EH (cell line): ENCODE measurements at places on chromosomes 7 and 10.

- DNase-seq, result no peak
Measured at GRCh38 chr10:42976351-42977031, 100.4 kb upstream of the RET start.

GRCh38 chr10:100942229-100942628 is 27.1 kb upstream of the SEMA4G start:
- DNase-seq, result no peak

DNA sequence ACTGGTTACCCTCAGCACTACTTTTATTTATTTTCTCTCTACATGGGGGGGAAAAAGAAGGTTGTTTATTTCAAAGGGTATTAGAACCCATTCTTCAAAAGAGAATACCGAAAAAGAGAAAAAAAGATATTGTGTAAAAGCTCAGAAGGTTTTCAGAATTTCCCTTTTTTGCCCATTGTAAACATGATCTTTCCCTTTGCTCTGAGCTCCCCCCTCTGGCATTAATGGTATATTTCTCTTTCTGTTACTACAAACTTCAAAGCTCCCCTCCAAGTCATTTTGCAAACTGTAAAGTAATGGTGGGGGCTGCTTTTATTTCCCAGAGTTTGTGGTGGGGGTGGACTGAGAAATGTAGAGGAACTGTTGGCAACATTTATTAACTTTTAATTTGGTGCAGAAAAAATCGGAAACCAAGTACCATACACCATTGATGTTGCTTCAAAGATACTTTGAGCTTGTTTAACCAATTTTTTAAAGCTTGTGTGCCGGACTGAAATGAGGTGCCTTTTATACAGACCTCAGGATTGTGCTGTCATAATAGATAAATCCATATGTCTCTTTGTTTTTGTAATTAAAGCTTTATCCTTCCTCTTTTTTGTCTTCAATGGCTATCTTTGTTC is 181.5 kb downstream of the EXOC4 start:
- peak; percentile 52 for DNase-seq

DNA sequence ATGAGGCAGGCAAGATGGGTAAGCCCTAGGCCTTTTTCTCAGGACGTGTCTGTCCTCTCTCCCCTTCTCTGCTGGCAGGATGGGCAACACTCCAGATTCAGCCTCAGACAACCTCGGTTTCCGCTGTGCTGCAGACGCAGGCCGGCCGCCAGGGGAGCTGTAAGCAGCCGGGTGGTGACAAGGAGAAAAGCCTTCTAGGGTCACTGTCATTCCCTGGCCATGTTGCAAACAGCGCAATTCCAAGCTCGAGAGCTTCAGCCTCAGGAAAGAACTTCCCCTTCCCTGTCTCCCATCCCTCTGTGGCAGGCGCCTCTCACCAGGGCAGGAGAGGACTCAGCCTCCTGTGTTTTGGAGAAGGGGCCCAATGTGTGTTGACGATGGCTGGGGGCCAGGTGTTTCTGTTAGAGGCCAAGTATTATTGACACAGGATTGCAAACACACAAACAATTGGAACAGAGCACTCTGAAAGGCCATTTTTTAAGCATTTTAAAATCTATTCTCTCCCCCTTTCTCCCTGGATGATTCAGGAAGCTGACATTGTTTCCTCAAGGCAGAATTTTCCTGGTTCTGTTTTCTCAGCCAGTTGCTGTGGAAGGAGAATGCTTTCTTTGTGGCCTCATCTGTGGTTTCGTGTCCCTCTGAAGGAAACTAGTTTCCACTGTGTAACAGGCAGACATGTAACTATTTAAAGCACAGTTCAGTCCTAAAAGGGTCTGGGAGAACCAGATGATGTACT is 13.1 kb downstream of the PHKG1 start:
- peak; percentile 89 for DNase-seq

GRCh38 chr7:90594751-90595317 is 1.3 kb upstream of the CDK14 start:
- peak; percentile 76 for DNase-seq
